Stimulated activated CD4-positive, alpha-beta T cell treated with anti-CD3 and anti-CD28 coated beads, Interleukin-4, amount 100 ng/mL, for 4 hours (primary cell): ENCODE measurements at places on chromosomes 2 and 18.

- no peak for DNase-seq
Measured at GRCh38 chr2:218389333-218390150, 7.5 kb downstream of the SLC11A1 start.

DNA sequence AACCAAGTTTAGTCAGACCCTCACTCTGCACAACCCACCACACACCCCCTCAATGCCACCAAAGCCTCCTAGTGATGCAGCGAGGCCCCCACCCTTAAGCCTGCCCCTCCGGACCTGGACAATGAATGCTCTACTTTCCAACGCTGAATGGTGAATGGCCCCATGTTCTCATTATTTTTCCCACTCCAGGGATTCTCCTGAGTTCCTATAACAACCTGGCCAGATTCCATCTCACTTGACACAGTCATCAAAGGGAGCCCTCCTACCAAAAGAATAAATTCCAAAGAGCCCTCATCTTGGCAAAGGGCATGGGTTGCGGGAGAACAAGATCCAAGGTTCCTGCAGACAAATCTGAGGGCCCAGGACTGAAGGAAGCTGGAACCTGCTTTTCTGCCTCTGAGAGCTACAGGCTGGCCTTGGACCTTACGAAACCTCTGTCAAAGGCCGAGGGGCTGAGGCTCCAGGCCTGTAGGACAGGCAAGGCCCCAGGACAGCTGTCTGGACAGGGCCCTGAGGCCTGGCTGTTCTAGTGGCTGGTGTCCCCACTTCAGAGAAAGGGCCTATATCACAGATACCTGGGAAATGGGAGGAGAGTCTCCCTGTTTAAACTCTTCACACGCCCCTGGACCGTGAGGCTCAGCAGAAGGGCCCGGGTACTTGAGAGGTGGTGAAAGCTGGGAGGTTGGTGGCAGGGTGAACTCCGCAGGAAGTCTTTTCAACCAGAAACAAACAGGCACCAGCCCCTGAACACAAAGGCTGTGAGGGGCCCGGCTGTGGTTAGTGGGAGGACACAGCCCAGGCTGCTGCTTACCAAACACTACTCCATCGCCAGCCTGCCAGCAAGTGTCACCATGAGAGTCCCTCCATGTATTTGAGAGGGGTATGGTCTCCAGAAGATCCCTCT, 27.3 kb downstream of the SFXN5 start:
- DNase-seq = no peak

DNA sequence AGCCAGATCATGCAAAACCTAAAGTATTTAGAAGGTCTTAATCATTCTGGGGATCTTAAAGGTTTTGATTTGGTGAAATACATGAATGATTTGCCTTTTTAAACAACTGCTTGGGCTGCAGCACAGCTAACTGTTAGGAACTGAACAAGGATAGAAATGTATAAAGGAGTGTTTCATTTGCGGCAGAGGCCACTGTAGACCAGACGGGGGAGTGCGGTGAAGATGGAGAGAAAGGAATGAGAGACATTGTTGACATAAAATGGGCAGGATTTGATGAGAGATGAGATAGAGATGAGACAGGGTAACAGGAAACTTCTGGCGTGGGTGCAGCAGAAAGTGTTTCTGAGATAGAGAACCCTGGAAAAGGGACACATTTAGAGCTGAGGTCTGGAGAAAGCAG, 308.1 kb downstream of the TMX3 start:
- no peak for DNase-seq

DNA sequence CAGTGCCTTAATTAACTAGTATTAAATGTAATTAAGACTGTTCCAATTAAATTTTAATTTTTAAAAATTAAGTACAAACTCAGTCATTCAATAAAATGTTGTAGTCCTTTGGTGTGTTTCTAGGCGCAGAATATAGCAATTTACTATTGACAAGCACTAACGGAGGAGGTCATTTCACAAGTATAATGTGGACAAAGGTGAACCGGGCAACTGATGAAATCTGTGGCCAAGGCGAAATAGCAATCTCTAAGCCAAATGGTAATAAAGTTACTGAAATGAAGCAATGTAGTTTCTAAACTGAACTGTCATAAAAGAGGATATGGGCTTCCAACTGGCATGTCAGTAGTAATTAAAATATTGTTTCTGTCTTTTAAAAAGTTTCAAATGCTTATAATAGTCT, 27.5 kb downstream of the FIGN start:
- no peak for DNase-seq

GRCh38 chr2:126769118-126769517, 113.2 kb downstream of the GYPC start:
- no peak for DNase-seq

DNA sequence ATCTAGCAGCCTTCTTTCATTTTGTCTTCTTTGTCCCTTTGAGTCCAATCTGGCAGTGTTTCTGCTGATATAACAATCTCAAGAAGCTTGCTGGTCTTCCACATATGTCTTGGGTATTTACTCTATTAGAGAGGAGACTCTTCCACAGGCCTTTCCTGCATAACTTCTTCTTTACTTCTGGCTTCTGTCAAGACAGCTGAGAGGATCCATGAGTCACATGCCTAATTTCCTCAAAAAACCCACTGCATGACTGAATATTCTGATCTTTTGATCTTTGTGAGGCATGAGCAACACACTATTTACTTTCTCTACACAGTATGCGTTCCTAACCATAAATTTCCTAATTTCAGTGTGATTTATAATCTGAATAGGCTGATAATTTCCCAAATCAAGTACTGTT, 5.1 kb upstream of the DCC start:
- DNase-seq = no peak

- no peak for DNase-seq
Measured at GRCh38 chr18:57915865-57916582, 112.9 kb upstream of the ATP8B1 start.

GRCh38 chr2:58762176-58762781, 521.2 kb upstream of the FANCL start:
- no peak for DNase-seq

GRCh38 chr2:75573145-75573878, 12.6 kb upstream of the EVA1A start:
- no peak for DNase-seq

DNA sequence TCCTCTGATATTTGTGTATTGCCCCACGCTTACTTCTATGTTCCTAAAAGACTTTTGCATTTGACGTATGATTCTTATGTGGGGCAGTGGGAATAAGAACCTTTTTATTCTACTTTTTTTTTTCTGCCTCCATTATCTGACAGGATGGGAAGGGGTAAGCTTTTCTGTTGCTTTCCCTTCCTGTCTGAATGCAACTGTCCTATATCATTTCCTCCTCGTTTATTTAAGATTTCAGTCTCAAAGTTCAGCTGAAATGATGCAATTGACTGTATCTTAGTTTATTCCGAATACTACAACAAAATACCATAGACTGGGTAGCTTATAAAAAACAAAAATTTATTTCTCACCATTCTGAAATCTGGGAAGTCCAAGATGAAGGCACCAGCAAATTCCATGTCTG, 24.1 kb upstream of the HNMT start:
- no peak for DNase-seq

DNA sequence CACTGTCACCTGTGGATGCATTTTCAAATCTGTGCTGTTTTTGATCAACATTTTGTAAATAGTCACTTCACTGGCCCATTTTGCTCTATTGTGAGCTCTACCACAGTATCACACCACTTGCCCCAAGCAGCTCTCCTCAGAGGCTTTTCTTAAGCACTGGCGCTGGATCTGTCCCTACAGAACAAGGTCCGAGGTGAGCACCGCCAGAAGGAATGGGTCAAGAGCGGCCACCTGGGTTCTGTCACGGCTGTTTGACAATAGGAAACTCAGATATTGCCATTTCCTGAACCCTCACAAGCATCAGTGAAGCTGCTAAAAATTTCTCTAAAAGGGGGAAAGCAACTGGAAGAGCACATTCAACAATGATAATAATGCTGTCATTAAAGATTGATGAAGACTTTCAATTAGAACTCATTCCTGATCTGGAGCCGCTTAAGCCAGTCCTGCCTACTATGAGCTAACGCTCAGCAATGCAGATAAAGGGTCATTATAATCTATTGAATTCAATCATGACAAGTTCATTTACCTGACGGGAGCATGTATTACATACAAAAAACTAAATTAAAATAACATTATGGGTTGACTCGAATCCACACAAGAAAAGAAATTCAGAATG, 514.0 kb downstream of the GALR1 start:
- DNase-seq = no peak

- DNase-seq = no peak
Measured at GRCh38 chr18:54871231-54871630, 43.0 kb downstream of the RAB27B start.

DNA sequence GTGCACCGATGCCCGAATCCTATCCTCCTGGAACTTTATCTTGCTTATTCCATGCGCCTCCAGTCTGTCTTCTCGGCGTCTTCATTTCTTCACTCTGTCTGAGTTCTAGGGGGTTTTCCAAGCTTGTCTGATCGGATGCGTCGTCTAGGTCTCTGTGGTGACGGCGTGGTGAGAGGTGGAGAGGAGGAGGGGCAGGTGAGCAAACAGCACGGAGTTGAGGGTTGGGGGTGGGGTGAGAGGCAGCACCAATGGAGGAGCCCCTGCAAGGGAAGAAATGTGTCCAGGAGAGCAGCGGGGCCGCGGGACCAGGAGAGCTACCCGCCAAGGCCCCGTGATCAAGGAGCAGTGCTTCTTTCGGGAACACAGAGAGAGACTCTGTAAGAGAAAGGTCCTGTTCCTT, 131.3 kb upstream of the TWIST2 start:
- no peak for DNase-seq
